ENCODE measurements at places on chromosomes 4 and X.

DNA sequence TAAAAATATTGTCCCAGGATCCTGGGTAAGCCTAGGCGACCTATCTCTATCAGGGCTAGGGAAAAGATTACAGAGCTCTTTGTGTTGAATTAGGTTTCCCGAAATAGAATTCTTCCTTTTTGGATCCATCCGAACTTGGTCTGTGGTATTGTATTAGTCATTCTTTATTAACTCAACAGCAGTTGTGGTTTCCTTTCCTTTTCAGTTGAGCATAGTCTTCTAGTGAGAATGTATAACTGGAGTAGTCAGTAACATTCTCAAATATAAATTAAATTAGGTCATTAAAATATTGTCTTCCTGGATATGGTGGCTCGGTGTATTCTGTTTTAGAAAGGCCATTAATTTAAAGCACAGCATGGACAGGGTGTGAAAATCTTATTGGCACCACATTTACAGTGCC, 520.4 kb downstream of the NLGN4X start:
- no peak overlapping the region for H3K27ac ChIP-seq
- H3K4me1 ChIP-seq = no peaks in the 10 kb centered on the region
- H3K36me3 ChIP-seq = no peaks in the 10 kb centered on the region

DNA sequence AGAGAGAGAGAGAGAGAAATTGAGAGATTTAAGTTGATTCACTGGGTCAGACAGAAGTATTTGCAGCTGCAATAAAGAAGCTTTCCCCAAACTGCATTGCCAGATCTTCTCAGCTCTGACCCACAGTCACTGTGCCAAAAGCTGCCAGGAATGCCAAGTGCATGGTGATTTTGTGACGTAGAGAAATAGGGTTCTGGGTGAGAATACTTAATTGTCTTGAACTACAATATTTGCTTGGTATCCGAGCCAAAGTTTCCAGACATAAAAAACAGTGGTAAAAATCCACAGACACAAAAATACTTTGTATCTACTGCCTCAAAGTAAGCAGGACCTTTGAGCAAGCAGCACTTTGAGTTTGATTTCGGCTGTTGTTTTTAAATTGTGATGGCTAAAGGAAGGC, 331.1 kb downstream of the GRID2 start:
- H3K4me1 ChIP-seq = no peaks in the 10 kb centered on the region
- H3K4me3 ChIP-seq = no peak overlapping the region
- H3K36me3 ChIP-seq = no peaks in the 10 kb centered on the region
- no peak overlapping the region for H3K27ac ChIP-seq

DNA sequence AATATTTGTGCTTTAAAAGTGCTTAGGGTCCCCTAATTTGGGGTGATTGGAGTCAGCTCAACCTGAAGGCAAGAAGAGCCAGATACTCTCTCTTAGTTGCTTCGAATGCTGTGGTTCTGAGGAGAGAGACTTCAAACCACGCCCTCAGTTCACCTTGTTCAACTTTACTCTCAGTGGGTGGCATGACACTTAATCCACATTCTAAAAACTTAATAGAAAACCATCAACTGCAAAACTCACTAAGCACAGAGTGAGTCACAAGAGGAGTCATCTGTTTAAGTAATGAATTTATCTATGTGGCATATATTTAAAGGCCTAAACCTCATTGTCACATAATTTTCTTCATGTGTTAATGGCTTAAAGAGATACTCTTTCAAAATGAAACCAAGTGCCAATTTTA, 99.5 kb upstream of the SLC4A4 start:
- H3K36me3 ChIP-seq = no peaks in the 10 kb centered on the region
- DNase-seq = no peak
- no peaks in the 10 kb centered on the region for H3K27me3 ChIP-seq

DNA sequence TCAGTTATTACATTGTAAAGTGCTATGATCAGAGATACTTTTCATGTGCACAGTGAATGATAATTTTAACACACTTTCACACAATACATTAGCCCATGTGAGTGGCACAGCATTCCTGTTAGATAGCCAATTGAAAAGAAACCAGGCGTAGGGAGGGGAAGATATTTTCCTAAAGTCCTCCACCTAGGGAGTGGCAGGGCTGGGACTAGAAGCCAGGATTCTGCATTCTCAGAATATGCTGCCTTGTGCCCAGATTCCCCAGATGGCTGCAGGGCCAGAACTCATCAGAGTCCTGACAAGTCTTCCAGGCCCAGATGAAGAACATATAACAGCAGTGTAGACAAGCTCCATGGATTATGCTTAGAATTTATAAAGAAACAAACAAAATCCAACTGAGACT, 350.2 kb downstream of the AFF2 start:
- no peaks in the 10 kb centered on the region for H3K27me3 ChIP-seq
- no peaks in the 10 kb centered on the region for H3K36me3 ChIP-seq
- H3K4me3 ChIP-seq = no peak overlapping the region
- H3K4me1 ChIP-seq = no peaks in the 10 kb centered on the region
- no peak overlapping the region for H3K27ac ChIP-seq

GRCh38 chr4:150546286-150546685, 35.7 kb upstream of the MAB21L2 start:
- no peak for DNase-seq
- H3K4me1 ChIP-seq = no peaks in the 10 kb centered on the region
- no peak overlapping the region for H3K27ac ChIP-seq

DNA sequence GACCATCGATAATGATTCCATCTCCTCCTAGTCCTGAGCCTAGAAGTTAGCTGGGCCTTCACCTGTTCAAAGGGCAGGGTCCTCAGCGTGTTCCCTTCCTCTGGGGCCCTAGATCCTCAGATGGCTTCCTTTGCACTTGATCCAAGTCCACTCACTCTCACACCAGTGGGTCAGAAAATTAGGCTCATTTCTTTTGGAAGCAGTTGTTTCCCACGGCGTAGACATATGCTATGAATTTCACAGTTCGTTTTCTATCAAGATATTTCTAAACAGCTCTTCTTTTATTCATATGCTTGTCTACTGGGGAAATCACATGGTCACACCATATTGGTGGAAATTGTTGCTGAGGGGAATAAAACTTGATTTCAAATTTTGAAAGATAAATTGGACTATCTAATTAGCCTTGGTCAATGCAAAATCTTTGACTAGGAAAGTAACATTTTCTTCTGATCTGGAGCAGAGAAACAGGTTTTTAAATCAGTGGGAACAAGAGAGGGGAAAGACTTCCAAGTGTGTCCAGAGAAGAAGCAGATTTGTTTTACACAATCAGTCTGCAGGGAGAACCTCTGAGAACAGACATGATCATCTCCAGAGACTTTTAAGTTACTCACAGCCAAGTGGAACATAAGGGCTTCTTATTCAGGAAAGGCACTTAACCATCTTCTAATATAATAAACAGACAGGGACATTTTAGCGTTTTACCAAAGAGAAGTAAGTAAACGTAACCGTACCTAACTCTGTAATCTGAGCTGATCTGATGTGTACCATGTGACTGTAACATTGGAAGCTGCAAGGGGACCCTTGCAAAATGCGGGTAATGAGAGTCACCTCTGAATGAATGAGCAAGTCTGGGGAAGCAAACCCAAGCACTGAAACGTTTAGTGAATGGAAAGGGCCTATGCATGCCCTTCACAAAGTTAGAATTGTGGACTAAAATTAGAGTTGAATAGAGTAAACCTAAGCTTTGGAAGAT, 455.7 kb upstream of the FAT1 start:
- no peaks in the 10 kb centered on the region for H3K4me1 ChIP-seq
- H3K4me3 ChIP-seq = no peak overlapping the region
- H3K36me3 ChIP-seq = no peaks in the 10 kb centered on the region
- no peaks in the 10 kb centered on the region for H3K27me3 ChIP-seq
- no peak for DNase-seq

DNA sequence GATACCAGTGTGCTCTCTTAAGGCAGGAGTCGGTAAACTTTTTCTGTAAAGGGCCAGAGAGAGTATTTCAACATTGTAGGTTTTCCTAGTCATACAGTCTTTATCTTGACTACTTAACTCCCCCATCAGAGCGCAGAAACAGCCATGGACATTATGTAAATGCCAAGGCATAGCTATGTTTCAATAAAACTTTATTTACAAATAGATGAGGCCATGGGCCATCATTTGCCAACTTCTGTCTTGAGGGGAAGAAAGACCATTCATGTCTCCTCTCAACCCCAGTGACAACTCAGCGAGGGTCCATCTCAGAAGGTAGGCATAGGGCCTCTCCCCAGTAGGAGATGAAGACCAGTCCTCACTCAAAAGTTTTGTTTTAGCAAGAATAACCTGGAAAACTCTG, 301.3 kb downstream of the FBXW7 start:
- no peaks in the 10 kb centered on the region for H3K36me3 ChIP-seq
- DNase-seq = no peak
- no peak overlapping the region for H3K4me3 ChIP-seq
- no peaks in the 10 kb centered on the region for H3K4me1 ChIP-seq
- H3K27ac ChIP-seq = no peak overlapping the region

DNA sequence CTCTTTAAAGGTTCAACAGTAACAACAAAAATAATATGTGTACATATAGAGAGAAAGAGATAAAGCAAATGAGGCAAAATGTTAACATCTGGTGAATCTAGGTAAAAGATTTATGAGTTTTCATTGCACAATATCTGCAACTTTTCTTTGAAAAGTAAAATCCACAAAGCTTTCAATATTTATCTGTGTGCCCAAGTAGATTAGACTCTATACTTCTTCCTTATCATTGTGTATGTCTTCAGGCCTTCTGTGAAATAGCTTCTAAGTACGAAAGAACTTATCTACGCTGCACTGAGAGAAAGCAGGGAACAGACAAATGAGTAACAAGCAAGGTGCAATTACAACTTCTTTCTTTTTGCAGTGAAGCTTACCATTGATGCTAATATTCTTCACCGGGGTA, 81.6 kb downstream of the NPNT start:
- peaks cover 5% of the 10 kb centered on the region for H3K4me1 ChIP-seq
- no peak for DNase-seq
- no peak overlapping the region for H3K27ac ChIP-seq
- H3K36me3 ChIP-seq = no peaks in the 10 kb centered on the region
- no peaks in the 10 kb centered on the region for H3K27me3 ChIP-seq

DNA sequence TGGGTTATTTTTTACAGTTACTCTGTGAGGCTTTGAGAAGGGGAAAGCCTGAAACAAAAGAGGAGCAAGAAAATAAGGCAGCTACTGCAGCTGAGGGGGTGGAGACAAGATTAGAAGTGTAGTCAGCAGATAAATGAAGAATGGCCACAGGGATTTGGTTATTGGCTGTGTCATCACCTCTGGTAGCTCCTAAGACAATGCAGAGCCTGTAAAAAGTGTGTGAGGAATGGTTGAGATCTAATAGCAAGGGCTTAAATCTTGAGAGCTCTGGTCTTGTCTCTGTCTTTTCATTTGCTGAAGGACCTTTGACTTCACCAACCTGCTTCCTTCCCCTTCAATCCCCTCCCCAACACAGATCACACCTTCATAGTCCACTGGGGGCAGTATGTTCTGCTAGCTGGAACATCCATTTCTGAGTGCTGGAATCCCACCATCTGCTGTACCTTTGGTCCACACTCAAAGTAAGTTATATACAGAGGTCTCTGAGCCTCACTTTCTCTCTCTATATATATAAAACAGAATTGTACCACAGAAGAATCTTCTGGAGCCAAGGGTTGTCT, 213.7 kb upstream of the ZIC3 start:
- DNase-seq = no peak
- H3K27ac ChIP-seq = no peak overlapping the region
- H3K4me3 ChIP-seq = no peak overlapping the region
- no peaks in the 10 kb centered on the region for H3K36me3 ChIP-seq

DNA sequence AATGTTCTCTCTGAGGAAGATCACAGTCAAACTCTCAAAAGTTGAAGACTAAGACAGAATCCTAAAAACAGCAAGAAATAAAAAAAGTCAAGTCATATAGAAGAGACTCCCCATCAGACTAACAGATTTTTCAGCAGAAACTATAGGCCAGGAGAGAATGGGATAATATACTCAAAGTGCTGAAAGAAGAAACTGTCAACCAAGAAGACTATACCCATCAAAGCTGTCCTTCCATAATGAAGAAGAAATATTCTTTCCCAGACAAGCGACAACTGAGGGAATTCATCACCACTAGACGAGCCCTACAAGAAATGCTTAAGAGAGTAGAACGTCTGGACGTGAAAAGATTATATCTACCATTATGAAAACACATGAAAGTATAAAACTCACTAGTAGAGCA, 22.0 kb downstream of the TLR6 start:
- no peak for DNase-seq
- H3K36me3 ChIP-seq = no peaks in the 10 kb centered on the region
- H3K4me3 ChIP-seq = no peak overlapping the region
- no peak overlapping the region for H3K27ac ChIP-seq
- H3K27me3 ChIP-seq = no peaks in the 10 kb centered on the region

DNA sequence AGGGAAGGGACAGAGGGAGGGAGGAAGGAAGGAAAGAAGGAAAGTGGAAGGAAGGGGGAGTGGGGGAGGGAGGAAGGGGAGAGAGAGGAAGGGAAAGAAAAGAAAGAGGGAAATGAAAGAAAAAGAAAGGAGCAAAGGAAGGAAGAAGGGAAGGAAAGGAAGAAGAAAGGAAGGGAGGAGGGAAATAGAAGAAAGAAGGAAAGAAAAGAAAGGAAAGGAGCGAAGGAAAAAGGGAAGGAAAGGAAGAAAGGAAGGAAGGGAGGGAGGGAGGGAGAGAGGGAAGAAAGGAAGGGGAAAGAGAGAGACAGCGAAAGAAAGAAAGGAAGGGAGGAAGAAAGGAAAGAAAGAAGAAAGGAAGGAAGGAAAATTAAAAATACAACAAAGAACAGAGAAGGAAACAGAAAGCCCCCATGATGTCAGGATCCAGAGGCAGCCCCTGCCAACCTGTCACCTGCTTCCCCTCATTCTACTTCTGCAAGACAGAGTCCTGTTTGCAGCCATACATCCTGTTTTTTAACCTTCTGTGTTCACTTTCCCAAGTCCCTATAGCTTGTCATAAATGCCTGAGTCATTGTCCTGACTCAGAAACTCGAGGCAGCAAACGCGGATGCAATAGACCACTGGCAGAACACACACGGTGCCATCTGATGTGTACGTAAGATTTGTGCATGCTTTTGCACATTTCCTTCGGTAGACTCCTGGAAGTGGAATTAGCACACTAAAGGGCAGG, 77.0 kb upstream of the C4orf50 start:
- H3K4me1 ChIP-seq = no peaks in the 10 kb centered on the region
- H3K36me3 ChIP-seq = no peaks in the 10 kb centered on the region
- no peak for DNase-seq
- no peaks in the 10 kb centered on the region for H3K27me3 ChIP-seq

DNA sequence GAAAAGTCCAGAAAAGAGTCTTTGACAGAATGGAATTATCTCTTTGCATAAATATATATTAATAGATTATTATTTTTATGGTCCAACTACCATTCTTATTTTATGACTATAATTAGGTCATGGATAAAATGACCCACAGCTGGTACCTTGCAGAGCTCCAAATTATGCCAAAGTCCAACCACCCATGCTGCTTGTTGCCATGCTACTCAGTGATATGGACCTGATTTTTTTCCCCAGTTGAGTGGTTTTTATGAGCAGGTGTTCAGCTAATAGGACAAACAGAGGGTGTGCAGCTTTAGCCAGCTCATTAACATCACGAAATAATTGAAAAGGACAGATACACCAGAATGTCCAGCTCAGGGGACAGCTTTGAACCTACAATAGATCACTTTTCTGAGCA, 9.7 kb downstream of the HOPX start:
- H3K4me3 ChIP-seq = no peak overlapping the region
- no peaks in the 10 kb centered on the region for H3K4me1 ChIP-seq
- H3K27ac ChIP-seq = no peak overlapping the region
- H3K36me3 ChIP-seq = no peaks in the 10 kb centered on the region
